ENCODE measurements at places on chromosomes 13 and 19.

DNA sequence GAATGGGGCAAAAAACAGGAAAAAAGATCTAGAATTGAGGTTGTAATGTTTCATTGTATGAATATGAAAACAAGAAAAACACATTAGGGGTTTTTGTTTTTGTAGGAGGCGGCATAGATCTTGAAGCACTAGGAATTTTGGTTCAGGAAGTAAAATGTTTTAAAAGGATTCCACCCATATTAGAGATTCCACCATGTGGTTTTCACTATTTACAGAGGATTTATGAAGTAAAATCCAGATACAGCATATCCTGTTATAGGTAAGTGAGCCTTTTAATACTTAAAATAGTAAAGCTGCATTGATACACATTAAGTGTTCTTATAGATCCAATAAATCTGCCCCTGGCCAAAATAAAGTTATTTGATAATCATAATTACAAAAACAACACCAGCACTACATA lies 61.4 kb downstream of the MICU2 start:
- no peak for DNase-seq

DNA sequence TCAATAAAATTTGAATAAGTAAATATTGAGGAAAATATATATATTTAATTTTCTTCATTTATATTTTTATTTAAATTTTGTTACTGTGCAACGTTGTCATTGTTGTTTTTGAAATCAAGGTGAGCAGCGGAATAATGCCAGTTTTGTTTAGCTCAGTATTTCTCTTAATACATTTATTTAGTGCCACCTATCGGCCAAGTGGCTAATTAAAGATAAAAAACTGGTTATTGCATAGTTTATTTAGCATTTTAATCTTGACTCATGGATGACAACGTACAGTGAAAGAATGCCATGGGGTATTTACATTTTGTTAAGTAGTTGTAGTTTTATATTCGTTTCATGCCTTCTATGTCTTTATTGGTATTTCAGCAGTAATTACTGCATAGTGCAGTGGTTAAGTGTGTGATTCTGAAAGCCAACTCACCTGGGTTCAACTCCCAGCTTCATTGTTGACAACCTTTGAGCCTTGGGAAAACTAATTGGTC lies 265.9 kb downstream of the MYO16 start:
- no peak for DNase-seq

GRCh38 chr13:114078461-114079451 lies 53.7 kb downstream of the RASA3 start:
- DNase-seq: no peak

GRCh38 chr13:109979228-109979627 lies 192.8 kb upstream of the IRS2 start:
- no peak for DNase-seq

- DNase-seq: no peak
Observed at GRCh38 chr19:19679176-19680073, 10.8 kb downstream of the ZNF101 start.

- no peak for DNase-seq
Observed at GRCh38 chr13:112072534-112073244, 5.7 kb downstream of the SOX1 start.

Measured in left forelimb (tissue), 1 donor.